ENCODE measurements at places on chromosomes 2 and 18. TPM values are rescaled to one million over a fixed set of nuclear protein-coding genes. Genes with fewer than 3 reads are reported as not detected.

The CIB4 gene
- not detected for total RNA-seq

The UGT1A4 gene
- total RNA-seq: not detected

DNA sequence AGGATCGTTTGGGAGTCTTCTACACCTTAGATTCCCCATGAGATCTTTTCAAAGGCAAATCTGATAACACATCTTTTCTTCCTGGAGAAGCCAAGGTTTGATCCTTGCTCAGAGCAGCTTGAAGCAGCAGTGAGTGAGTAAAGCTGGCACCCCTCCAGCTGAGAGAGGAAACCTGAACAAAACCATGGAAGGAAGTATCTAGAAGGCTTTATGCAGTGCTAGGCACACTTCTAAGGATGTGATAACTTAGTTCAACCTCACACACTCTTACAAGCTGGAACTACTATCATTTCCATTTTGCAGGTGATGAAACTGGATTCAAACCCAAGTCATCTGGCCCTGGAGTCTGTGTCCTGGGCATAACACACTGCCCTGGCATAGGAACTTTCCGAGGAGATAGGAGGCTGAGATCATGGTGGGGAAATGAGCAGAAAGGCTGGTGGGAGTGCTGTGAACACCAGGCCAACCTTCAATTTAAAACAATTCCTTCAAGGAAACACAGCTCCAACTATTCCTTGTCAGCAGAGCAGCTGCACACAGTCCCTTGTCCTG is 71.2 kb downstream of the CTAGE1 start:
- DNase-seq: no peak

DNA sequence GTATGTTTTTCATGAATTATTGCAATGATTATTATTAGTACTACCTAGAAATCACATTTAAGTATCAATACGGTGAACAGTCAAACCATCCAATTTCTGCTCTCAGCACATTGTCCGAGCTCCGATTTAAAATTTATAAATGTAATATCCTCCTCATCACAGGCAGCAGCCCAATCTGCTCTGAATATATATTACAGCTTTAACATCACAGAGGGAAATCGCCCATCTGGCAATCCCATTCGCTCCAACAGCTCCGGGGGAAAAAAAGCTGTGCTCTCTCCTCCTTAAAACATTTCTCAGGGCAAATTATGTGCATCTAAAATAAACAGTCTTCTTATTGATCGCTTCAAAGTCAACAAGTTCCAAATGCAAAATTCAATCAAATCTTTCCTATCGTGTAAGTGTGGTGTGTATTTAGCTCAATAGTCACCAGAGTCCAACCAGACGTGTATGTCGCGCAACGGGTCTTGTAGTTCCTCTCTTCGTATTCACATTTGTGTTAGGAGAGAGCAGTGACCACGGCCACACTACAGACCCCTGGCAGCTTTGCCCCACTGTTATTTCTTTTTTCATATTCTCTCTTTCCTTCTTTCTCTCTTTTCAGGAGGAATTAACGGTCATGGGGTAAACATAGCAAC is 2.4 kb downstream of the FIGN start:
- DNase-seq: no peak

Measured in skin of body (tissue), 3 donors.